Smooth muscle cell of bladder (primary cell): ENCODE measurements at places on chromosomes 3 and 15. TPM values are rescaled to one million over a fixed set of nuclear protein-coding genes. Genes with fewer than 3 reads are reported as not detected.

STOML1 gene
- 11.1 and 12.5 TPM in 2 replicates for total RNA-seq

ZNF385D gene
- total RNA-seq = 0.09 and 0.14 TPM in 2 replicates

PIAS1 gene
- total RNA-seq = 9.4 and 10.1 TPM in 2 replicates

GP9 gene
- not detected in 2 replicates for total RNA-seq

LTK gene
- total RNA-seq = under 0.01 TPM in 1 of 2 replicates, not detected in the other
